ENCODE measurements at places on chromosomes 16 and 17.

DNA sequence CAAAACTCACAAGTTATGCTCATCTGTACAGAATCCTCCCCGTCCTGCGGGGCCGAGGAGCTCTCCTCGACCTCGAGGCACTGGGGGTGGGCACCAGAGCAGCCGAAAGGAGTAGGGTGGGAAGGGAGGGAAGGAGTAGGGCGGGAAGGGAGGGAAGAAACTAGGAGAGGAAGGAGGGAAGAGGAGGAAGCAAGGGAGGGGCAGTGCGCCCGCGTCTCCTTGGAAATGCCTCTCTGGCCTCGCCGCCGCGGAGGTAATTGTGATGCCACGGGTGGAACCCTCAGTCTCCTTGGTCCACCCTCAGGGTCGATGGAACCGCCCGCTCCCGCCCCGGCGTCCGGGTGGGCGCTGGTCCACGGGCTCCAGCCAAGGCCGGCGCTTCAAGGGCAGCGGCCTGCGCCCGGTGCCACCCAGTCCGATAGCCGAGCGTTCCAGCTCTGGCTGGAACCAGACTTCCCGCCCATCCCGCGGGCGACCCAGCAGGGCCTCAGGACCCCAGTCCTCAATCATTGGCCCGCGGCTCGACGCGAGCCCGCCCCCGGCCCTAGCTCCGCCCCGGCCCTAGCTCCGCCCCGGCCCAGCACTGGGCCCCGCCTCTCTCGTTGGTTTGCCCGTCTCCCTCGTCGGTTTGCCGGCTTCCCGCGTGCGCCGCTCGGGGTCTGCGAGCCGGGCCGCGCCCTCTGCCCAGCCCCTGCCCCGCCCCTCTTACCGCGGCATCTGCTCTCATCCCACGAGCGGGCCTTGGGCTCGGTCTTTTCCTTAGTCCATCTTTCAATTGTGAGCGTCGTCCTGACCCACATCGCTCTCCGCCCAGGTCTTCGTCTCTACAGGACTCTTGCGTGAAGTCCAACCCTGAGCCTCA is 596 bp downstream of the PROCA1 start:
- no peaks in the 10 kb centered on the region for H3K36me3 ChIP-seq
- peak; percentile 82 for DNase-seq
- H3K27ac ChIP-seq: peak overlapping the region; percentile 95

- no peak overlapping the region for H3K4me3 ChIP-seq
- no peaks in the 10 kb centered on the region for H3K36me3 ChIP-seq
- peaks cover 18% of the 10 kb centered on the region for H3K4me1 ChIP-seq
Measured at GRCh38 chr17:74729866-74730265, 7.2 kb upstream of the RAB37 start.

DNA sequence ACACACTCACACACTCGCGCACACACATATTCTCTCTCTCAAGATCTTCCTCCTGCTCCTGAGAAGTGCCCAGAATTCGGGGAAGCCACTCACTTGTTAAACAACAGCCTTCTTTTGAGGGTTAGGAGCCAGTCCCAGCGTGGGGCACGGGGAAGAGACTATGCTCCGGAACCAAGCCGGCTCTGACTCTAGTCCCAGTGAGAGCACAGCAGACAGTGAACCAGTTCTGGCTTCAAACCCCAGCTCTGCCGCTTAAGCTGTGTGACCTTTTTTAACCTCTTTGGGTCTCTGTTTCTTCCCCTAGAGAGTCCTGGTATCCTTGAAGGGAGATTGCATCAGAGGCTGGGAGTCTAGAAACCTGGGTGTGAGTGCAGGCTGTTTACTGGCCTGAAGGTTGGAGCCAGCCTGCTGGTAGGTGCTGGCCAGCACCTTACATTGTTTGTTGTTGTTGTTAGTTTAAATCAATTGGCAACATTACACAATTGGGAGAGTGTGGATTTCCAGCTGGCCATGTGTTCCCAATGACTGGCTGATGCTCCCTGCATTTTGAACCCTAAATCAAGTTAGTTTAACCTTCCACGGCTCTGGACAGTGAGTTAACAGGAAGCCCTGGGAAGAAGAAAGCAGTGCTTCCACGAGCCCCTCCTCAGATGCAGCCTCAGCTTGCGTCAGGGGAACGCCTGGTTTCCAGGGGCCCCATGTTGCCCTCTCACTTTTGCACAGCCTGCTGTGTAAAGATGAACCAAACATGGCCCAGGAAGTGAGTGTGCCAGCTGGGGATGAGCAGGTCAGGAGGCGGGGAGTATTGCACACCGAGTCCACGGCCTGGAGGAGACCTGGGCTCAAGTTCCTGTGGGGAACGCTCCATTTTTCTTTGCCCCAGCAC is 71.5 kb downstream of the GAS7 start:
- H3K36me3 ChIP-seq: no peaks in the 10 kb centered on the region
- H3K27me3 ChIP-seq: no peaks in the 10 kb centered on the region
- no peak overlapping the region for H3K4me3 ChIP-seq
- DNase-seq: no peak
- H3K4me1 ChIP-seq: peaks cover 18% of the 10 kb centered on the region

DNA sequence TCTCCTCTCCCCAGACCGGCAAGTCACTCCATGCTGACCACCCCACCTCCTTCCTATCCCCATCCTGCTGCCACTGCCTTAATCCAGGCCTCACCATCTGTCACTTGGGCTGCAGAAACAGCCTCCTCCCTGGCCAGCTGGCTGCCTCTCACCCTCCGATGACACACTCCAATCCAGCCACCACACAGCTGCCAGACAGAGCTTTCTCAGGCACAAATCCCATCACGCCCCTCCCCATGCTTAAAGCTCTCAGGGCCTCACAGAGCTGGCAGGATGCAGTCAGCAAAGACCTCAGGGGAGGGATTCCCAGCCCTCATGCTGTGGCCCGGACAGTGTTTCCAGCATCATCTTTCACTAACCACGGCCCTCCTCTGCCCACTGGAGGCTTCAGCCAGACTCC is 13.7 kb downstream of the CAMKK1 start:
- H3K4me1 ChIP-seq: no peaks in the 10 kb centered on the region
- no peak overlapping the region for H3K27ac ChIP-seq
- no peak for DNase-seq
- H3K4me3 ChIP-seq: no peak overlapping the region
- H3K27me3 ChIP-seq: no peaks in the 10 kb centered on the region

- H3K4me1 ChIP-seq: no peaks in the 10 kb centered on the region
- no peak overlapping the region for H3K4me3 ChIP-seq
- no peaks in the 10 kb centered on the region for H3K36me3 ChIP-seq
- no peak overlapping the region for H3K27ac ChIP-seq
- H3K27me3 ChIP-seq: peaks cover 12% of the 10 kb centered on the region
Measured at GRCh38 chr17:74080656-74081582, 122.6 kb upstream of the RPL38 start.

GRCh38 chr17:66720027-66720426 is 114.9 kb upstream of the CACNG5 start:
- H3K4me1 ChIP-seq: peaks cover 6% of the 10 kb centered on the region
- DNase-seq: no peak
- no peaks in the 10 kb centered on the region for H3K27me3 ChIP-seq
- peaks cover 24% of the 10 kb centered on the region for H3K36me3 ChIP-seq
- H3K27ac ChIP-seq: no peak overlapping the region

DNA sequence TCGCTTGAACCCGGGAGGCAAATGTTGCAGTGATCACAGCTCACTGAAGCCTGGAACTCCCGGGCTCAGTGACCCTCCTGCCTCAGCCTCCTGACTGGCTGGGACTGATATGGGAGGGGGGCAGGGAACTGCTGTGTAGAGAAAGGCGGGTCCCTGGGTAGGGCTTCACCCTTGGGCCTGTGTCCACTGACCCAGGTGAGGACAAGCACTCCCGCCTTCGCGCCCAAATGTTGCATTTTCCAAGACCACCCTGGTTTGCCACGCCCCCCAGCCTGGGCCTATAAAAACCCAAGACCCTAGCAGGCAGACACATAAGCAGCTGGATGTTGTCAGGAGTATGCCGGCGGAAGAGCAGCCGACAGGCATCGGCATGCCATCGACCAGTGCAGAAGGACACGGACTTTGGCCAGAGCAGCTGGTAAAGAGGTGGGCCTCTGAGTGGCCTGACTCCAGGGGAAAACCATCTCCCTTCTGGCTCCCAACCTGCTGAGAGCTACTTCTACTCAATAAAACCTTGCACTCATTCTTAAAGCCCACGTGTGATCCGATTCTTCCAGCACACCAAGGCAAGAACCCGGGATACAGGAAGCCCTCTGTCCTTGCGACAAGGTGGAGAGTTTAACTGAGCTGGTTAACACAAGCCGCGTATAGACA is 19.1 kb downstream of the SMYD4 start:
- peak overlapping the region; percentile 20 for H3K27ac ChIP-seq
- H3K4me1 ChIP-seq: peaks cover 5% of the 10 kb centered on the region
- no peak overlapping the region for H3K4me3 ChIP-seq
- DNase-seq: no peak
- H3K36me3 ChIP-seq: peaks cover 3% of the 10 kb centered on the region
- no peaks in the 10 kb centered on the region for H3K27me3 ChIP-seq

DNA sequence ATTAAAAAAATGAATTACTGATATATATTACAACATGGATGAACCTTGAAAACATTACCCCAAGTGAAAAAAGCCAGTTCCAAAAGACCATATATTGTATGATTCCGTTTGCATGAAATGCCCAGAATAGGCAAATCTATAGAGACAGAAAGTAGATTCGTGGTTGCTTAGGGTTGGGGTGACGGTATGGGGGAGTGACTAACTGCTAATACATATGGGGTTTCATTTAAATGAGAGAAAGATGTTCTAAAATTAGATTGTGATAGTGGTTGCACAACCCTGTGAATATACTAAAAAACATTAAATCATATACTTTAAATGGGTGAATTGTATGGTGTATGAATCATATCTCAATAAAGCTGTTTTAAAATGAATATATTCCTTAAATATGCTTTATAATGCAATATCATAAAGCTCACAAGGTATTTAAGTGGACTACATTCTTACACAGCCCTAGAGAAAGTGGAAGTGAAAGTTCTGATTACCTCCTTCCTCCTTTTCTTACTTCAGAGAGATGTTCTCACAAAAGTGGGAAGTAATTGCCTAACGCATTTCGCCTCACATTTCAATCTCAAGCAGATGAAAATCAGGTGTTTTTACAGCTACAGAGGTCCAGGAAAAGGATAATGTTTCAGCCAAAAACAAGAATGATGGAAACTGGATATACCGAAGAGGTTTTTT is 142.7 kb upstream of the GNAO1 start:
- no peak overlapping the region for H3K4me3 ChIP-seq
- H3K27ac ChIP-seq: no peak overlapping the region
- no peak for DNase-seq
- no peaks in the 10 kb centered on the region for H3K4me1 ChIP-seq

DNA sequence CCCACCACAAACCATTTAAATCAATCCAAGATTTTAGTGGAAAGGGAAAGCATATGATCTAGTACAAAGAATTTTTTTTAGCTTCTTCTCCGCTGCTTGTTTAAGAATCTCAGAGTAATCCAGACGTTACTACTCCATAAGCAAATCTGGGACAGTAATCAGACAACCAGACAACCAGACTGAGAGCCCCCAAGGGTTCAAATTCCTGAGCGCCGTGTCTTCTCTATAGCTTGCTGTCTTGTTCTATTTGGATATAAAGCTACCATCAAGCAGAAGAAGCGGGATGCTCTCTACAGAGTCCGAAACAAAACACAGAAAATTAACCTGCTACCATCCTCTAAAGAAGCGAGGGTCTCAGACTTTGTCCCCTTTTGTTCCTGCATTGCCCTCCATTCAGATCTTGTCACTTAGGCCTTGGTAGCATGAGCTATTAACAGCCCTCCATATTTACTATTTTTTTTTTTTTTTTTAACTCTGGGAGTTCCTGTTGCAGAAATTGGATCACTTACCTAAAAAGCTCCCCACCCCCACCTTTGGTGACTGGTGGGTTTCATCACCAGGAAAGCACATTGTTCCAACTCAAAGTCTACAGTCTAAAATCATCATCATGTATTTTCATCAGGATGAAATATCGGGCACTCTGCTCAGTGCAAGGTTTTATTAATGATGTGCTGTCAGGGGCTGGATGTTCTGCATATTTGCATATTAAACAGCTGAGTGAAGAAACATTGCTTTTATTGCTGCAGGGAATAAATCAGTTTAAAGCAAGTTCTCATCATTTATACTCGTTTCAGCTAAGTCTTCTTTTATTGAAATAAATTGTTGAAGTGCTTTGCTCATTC is 576.7 kb downstream of the WWOX start:
- no peaks in the 10 kb centered on the region for H3K36me3 ChIP-seq
- peaks cover 1% of the 10 kb centered on the region for H3K4me1 ChIP-seq
- DNase-seq: no peak
- no peak overlapping the region for H3K27ac ChIP-seq
- H3K4me3 ChIP-seq: no peak overlapping the region
- H3K27me3 ChIP-seq: no peaks in the 10 kb centered on the region

GRCh38 chr17:9878786-9879525 is 26.1 kb downstream of the RCVRN start:
- H3K4me1 ChIP-seq: no peaks in the 10 kb centered on the region
- no peaks in the 10 kb centered on the region for H3K36me3 ChIP-seq

DNA sequence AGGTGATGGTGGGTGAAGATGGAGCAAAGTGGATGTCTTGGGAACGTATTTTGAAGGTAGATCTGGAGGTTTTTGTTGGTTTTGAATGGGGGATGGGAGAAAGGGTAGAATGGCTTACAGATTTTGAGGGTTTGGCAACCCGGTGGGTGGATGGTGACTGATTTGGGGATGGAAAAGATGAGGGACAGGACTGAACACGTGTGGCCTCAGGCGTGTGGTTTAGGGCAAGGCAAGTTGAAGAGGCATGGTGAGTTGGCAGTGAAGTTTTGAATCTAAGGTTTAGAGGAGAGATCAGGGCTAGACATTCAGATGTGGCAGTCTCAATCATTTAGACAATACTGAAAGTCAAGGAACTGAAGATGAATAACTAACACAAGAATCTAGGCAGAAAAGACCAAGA is 5.0 kb upstream of the DCTPP1 start:
- no peaks in the 10 kb centered on the region for H3K36me3 ChIP-seq
- H3K27ac ChIP-seq: peak overlapping the region; percentile 77
- DNase-seq: no peak
- H3K27me3 ChIP-seq: no peaks in the 10 kb centered on the region

DNA sequence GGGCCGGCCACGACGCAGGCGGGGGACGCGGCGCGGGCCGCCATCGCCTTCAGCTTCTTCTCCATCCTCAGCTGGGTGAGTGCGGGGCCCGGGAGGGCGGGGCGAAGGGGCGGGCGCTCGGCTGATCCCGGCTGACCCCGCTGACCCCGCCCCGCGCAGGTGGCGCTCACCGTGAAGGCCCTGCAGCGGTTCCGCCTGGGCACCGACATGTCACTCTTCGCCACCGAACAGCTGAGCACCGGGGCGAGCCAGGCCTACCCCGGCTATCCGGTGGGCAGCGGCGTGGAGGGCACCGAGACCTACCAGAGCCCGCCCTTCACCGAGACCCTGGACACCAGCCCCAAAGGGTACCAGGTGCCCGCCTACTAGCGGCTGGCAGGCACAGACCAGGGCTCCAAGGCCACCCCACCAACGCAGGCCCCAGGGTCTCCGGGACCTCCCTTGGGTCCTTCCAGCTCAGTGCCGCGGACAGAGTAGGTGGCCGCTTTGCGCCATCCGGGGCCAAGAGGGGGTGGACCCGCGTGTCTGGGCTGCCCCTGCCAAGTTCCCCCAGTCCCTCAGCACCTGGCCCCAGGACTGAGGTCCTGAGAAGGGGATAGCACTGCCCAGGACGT is 3.0 kb downstream of the SYNGR3 start:
- H3K27ac ChIP-seq: peak overlapping the region; percentile 89
- H3K27me3 ChIP-seq: peaks cover 14% of the 10 kb centered on the region
- H3K4me3 ChIP-seq: no peak overlapping the region
- peaks cover 9% of the 10 kb centered on the region for H3K4me1 ChIP-seq

- no peak overlapping the region for H3K27ac ChIP-seq
- no peak for DNase-seq
- no peak overlapping the region for H3K4me3 ChIP-seq
- H3K4me1 ChIP-seq: no peaks in the 10 kb centered on the region
- H3K27me3 ChIP-seq: no peaks in the 10 kb centered on the region
- H3K36me3 ChIP-seq: no peaks in the 10 kb centered on the region
Measured at GRCh38 chr17:78960928-78961327, 18.8 kb downstream of the LGALS3BP start.

Measured in naive thymus-derived CD8-positive, alpha-beta T cell (primary cell).